Stimulated activated effector memory CD8-positive, alpha-beta T cell treated with anti-CD3 and anti-CD28 coated beads, Interleukin-12 subunit alpha, Interleukin-12 subunit beta, amount 100 ng/mL, for 72 hours (primary cell): ENCODE measurements at places on chromosomes 7 and 10.

DNA sequence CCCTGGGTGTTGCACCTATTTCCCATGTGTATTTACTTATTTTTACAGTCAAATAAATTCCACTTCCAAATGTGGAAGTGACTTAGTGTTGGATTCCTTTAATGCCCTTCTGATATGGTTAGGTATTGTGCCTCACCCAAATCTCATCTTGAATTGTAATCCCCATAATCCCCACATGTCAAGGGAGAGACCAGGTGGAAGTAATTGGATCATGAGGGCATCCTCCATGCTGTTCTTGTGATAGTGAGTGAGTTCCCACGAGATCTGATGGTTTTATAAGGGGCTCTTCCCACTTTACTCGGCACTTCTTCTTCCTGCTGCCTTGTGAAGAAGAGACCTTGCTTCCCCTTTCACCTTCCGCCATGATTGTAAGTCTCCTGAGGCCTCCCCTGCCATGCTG, 136.9 kb downstream of the SNX10 start:
- no peak for DNase-seq

- DNase-seq, result no peak
These were observed 27.2 kb downstream of the LEP start for GRCh38 chr7:128268233-128268632.

GRCh38 chr10:136465-136762, 1.2 kb downstream of the ZMYND11 start:
- no peak for DNase-seq

- DNase-seq, result no peak
These were observed 35.2 kb upstream of the LYZL1 start for GRCh38 chr10:29253690-29254029.
